ENCODE measurements at places on chromosomes 1 and 21. TPM values are rescaled to one million over a fixed set of nuclear protein-coding genes. Genes with fewer than 3 reads are reported as not detected.

GRCh38 chr1:199362996-199363395, 664.5 kb upstream of the NR5A2 start:
- ATAC-seq, result peak; percentile 80
- H3K4me3 ChIP-seq, result no peak overlapping the region
- H3K4me1 ChIP-seq, result no peaks in the 10 kb centered on the region
- no peaks in the 10 kb centered on the region for H3K36me3 ChIP-seq

DNA sequence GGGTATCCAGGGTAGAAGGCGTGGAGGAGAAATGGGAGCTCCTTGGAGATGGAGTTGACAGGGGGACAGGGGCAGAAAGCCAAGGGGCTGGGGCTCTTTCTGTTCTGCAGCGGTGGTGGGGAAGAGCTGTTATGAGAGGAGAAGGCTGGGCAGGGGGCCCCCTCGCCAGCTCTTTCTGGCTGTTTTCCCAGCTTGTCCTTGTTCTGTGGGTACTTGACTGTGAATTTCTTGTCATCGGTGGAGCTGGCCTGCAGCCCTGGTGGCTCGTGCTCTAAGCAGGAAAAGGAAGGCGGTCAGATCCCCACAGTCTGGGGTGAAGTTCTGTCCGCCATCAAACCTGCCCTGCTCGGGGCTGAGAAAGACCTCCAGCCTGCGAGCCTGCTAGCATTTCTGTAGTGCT, 7.6 kb downstream of the ZNF683 start:
- peaks cover 5% of the 10 kb centered on the region for H3K27me3 ChIP-seq
- peaks cover 10% of the 10 kb centered on the region for H3K4me1 ChIP-seq
- H3K36me3 ChIP-seq, result peaks cover 4% of the 10 kb centered on the region
- no peak overlapping the region for H3K27ac ChIP-seq

Gene MAD2L2
- total RNA-seq, result 63.1 TPM

Gene ADORA3
- total RNA-seq, result not detected

Gene CDCA8
- 51.2 TPM for total RNA-seq
